Amygdala (tissue), 56 donors: ENCODE measurements at places on chromosomes 4 and X.
A peak's percentile ranks its signal among the peaks of the same experiment; 100 is the strongest.

DNA sequence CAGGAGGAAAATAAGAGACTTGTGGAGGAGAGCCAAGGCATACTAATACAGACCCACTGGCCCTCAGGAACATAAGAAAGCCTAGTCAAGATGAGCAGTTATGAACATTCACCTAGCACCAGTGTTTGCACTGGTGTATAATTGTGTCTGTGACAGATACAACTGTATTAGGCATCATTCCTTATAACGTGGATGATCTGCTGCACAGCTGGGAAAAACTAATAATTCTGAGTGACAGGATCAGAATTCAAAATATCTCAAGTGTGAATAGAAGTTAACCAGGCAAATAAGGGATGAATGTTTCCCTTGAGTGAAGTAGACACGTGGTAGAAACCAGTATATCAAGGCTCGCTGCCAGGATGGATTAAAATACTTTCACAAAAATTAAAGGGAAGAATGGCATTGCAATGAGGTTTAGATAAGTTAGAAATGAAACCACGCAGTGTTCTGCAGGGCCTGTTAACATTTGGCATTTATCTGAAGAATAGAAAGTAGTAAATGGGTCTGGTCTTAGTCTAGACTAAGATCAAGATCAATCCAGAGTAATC is 325.9 kb downstream of the EPHA5 start:
- DNase-seq, result no peak

DNA sequence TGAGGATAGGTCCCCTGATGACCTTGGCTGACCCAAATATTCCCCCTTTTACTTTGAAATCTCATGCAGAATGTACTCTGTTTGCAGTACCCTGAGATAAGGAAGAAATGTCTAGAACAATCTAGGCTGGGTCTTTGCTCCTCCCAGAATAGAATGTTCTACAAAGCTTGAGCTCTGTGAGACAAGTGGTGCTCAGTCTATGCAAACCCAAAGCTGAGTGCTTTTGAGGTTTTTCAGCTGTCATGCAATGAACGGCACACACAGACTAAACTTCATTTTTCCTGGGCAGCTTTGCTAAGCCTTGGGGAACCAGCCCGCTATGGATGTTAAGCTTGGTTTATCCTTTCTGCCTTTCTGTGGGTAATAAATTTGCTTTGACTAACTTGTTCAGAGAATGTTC is 513.6 kb downstream of the FAT4 start:
- DNase-seq, result no peak

- no peak for DNase-seq
Measured at GRCh38 chr4:93532234-93532633, 296.3 kb upstream of the ATOH1 start.

GRCh38 chrX:19787305-19787815 is 100.0 kb downstream of the SH3KBP1 start:
- DNase-seq, result no peak

DNA sequence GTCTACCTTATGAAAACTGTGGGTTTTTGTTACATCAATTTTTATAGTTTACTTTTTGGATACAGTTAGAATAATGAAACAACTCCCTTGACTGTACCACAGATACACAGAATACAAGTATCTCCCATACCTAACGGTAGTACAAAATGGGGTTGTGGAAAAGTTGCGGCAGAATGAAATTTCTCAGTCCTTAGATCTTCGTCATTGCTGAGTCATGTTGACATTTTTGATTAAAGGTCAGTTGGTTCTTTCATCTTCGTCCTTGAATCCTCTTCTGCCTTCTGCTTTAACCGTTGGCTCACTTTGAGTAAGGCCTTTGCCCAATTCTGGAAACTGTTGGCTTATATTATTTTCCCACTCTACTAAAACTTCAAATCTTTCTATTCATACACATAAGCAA is 75.6 kb downstream of the TRIML1 start:
- DNase-seq, result no peak

DNA sequence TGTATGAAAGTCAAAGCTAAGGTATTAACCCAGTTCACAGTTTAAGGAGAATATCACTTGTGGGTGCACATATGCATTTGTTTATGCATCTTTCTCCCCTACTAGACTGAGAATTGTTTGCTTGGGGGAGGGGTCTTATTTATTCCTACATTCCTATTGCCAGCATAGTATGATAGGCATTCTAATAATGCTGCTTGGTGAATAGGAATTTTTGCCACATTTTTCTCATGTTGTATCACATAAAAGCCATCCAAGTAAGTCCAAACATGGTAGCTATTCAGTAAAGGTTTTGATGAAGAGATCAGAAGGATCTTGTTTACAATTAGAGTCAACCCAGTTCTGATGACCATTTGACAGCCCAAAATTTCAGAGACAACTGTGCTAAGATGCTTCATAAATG is 48.6 kb downstream of the ASB9 start:
- DNase-seq, result no peak

DNA sequence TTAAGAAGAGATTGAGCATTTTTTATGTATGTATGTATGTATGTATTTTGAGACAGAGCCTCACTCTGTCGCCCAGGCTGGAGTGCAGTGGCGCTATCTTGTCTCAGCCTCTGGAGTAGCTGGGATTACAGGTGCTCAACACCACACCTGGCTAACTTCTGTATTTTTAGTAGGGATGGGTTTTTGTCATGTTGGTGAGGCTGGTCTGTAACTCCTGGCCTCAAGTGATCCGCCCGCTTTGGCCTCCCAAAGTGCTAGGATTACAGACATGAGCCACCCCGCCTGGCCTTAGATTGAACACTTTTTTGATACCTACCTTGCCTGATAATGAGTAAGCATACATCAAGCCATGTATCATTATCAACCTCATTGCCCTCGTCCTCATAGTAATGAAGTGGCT is 2.7 kb downstream of the N4BP2 start:
- DNase-seq, result no peak

- DNase-seq, result no peak
Measured at GRCh38 chr4:153383131-153383530, 38.6 kb downstream of the MND1 start.

DNA sequence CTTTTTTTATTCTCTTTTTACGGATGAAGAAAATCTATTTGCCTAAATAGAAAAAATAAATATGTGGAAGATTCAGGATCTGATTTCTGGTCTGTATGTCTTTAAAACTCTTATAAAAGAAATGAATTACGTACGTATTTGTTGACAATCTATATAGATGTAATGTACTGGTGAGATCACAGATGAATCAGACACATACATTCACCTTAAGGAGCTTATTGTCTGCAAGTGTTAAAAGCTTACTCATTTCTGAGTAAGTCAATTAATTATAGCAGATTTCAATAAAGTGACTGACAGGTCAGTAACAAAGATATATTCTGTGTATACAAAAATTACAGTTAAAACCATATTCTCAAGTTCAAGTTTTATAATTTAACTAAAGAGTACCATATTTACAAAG is 66.6 kb upstream of the NAF1 start:
- DNase-seq, result no peak

- no peak for DNase-seq
Measured at GRCh38 chrX:37455381-37455780, 106.2 kb downstream of the PRRG1 start.

- no peak for DNase-seq
Measured at GRCh38 chrX:107826238-107827029, 768 bp downstream of the MID2 start.

GRCh38 chr4:81740487-81740886 is 268.8 kb upstream of the RASGEF1B start:
- DNase-seq, result no peak

DNA sequence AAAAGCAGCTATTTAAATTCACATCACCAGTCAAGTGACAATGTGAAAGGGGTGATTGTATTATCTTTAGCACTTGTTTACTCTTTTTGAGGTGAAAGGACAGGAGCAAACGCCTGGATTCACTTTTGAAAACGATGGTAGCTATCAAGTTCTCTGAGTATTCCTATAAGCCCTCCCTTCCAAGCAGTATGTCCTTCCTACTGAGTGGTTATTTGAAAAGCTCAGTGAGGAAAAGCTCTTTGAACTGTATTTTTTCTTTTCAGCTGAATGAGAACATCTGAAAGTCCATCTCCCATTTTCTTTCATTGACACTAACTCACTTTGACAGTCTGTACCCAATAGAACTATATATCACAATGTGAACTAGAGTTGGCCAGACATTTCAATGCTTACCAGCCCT is 9.1 kb upstream of the CTSO start:
- DNase-seq, result no peak

GRCh38 chr4:171983935-171984805 is 171.0 kb downstream of the GALNTL6 start:
- DNase-seq, result no peak

DNA sequence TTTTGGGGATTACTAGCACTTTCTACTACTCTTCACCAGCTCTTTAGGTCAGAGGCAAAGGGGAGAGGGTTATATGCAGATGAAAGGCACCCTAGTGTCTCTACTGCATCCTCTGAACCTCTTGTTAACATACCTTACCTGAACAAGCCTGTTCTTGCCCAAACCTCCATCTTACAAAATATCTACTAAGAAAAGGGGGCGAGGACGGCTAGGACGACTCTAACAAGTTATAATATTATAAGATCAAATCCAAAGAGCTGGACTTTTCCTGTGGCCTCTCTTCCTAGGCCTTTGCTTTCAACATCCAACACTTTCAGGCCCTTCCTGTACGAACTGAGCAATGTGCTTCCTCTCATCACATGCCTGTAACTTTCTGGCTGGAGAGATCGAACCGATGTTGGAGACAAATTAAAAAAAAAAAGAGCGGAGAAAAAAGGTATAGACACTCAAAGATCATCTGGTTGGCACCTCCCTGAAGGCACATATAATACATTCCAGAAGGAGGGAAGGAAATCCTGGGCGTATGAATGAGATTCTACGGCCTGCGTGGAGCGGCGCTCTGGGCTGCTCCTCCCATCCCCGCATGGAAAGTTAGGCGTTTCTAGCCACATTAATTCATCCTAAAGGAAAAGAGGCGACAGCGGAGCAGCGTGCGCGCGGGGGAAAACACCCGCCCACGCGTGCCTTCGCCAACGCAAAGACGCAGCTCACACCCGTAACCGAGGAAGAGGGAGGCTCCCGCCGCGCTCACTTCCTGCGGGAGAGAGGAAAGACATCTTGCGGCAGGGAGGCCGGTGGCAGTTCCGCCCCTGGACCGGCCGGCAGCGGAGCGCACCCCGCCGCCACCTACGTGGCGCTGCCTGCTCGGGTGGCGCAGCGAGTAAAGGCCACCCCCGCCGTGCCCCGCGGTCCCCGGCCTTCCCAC is 808 bp downstream of the PRDM5 start:
- DNase-seq, result peak; percentile 48

GRCh38 chr4:89929425-89930159 is 34.9 kb downstream of the MMRN1 start:
- no peak for DNase-seq

DNA sequence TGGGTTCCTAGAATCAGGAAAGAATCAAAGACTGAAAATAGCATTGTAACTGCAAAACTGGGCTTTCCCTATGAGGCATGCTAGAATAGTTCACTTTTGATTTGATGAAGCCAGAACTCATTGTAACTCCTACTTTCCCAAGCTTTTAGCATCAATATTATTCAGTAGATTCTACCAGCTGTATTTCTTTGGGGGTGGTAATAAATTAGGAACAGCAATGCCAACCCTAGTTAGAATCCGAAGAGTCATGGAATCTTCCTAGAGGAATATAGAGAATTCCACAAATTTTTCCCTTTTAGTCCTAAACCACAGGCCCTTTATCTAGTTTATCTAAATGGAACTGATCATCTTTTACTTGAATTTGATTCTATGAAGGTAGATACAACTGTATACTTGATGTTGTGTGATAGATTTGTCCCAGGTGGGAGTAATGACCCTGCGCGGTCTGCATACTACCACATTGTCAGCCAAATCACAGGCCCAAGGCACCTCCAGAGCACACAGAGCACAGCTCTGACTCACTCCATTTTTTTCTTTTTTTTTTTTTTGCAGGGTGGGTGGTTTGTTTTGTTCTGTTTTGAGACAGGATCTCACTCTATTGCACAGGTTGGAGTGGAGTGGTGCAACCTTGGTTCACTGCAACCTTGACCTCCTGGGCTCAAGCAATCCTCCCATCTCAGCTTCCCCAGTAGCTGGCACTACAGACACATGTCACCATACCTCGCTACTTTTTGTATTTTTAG is 66.6 kb downstream of the EDNRA start:
- no peak for DNase-seq

- DNase-seq, result peak; percentile 52
Measured at GRCh38 chrX:155071694-155072280, 479 bp downstream of the BRCC3 start.

DNA sequence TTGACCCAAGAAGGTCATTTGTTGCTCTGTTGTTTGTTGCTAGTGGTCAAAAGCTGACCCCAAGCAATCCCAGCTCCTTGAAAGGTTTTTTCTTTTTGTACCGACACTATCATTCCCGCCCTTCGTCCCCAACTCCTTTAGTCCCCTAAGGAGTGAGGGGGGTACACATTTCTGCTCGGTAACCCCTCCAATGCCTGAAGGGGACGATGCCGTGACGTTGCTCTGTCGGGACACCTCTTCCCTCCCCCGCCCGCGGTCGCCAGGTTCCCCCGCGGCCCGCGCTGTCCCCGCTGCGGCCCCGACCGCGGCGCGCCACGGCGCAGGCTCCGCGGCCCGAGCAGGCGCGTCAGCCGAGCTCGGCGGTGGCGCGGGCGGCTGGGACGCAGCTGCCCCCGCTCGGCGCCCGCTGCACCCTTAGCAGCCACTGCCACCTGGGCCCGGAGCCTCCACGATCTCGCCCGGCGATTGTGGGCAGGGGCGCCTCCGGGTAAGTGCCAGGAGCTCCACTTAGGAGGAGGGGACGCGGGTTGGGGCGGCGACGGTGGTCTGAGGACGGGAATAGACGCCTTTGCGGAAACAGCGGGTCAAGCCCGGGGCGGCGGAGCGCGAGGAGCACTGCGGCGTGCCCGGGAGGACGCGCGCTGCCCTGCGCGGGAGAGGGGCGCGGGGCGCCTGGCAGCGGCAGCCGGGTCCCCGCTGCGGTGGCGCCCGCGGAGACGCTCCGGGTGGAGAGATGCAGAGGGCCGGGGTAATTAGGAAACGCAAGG is at the start of gene GLRB:
TSS of gene GLRB (plus strand) at position 340 of the 767 bp plus-strand sequence. CDS start 1,875 bp downstream, outside the sequence.
- DNase-seq, result peak; percentile 31

DNA sequence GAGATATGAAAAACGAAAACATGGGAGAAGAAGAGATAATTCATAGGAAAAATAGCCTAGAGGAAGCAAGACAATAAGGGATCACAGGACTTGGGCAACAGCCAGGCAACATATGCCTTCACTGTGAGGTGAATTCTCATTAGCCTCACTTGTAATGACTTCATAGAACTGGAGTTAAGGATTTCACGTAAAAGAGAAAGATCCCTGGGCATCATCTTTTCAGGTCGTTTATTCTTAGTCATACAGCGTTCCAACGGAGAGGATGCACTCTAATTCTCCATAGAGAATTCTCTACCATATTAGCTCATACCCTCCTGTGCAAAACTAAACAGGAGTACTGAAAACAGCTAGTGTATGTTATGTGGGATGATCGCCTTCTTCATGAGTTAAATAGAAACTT is 1.4 kb downstream of the PRKG2 start:
- DNase-seq, result no peak

DNA sequence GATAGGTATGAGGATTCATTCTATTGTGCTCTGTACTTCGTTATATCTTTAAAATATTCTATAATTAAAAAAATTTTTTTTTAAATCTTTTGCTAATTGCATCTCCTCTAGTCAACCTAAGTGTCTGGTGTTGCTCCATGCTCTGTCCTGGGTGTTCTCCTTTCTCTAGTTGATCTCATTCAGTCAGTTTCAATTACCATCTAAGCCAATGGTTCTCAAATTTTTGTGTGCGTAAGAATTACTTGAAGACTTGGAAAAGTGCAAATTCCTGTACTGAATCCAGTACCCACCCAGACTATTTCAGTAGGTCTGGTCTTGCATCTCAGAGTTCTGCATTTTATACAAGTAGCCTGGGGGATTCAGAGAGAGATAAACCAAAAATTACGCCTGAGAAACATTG is 6.7 kb downstream of the TMPRSS11D start:
- no peak for DNase-seq
